ENCODE measurements at places on chromosomes 7 and 10. TPM values are rescaled to one million over a fixed set of nuclear protein-coding genes. Genes with fewer than 3 reads are reported as not detected.

GRCh38 chr10:111118758-111119157 is 41.9 kb downstream of the ADRA2A start:
- no peak for DNase-seq

DNA sequence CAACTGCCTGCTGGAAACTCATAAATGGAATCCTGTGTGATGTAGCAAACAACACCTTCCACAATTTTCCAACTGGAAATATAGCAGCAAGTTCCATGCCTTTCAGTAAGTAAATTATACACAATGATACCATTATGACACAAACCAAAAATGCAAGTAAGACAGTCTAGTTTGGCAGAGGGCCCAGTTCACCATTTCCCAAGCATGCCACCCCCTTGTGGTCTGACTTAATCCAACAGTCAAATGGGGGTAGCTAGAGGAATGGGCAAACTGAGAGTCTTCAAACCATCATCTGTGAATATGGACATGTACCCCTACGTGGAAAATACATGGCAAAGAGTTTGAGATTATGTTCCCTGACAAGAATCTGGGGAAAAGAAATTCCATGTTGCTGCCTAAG is 137.6 kb upstream of the VWC2 start:
- no peak for DNase-seq

The STAG3 gene
- total RNA-seq = 3.7 TPM

DNA sequence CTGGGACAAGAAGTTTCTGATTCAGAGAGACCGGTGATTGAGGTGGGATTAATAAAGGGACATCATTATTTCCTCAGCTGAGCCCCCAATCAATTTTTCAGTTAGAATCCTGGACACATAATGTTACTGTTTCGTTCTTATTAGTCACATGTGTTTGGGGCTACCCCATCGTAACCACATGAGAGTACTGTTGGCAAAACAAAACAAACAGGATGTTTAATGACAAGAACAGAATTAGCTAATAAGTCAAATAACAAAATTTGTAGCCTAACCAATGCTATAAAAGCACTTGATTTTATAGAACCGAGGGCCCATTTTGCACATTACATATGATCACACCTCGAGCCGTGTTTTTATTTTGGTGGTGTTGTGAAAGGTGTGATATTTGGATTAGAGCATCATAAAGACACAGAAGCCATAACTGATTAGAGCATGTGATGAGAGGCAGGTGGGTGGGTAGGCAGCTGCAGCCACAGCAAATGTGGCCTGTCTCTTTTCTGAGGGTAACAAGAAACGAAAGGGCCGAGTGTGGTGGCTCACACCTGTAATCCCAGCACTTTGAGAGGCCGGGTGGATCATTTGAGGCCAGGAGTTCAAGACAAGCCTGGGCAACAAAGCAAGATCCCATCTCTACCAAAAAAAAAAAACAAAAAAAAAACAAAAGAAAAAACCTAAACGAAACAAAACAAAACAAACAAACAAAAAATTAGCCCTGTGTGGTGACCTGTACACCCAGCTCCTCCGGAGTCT is 1.8 kb upstream of the VWC2 start:
- DNase-seq = no peak

The ZPBP gene
- total RNA-seq = 0.22 TPM

DNA sequence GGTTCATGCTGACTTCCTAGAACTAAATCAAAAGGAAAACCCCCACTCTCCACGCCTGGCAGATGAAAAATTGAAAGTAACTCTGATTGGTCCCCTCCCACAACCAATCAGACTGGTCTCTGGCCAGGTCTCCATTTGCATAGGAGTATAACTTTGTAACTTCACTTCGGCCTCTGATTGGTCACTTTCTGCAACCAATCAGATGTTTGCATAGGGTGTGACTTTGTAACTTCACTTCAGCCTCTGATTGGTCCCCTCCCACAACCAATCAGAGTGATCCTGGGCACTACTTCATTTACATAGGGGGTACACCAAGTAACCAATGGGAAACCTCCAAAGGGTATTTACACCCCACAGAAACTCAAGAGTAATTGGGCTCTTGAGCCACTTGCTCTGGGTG is 306.6 kb upstream of the PFKP start:
- DNase-seq = no peak

The TIMM23B gene
- 19.4 TPM for total RNA-seq

The ICA1 gene
- 41.8 TPM for total RNA-seq

DNA sequence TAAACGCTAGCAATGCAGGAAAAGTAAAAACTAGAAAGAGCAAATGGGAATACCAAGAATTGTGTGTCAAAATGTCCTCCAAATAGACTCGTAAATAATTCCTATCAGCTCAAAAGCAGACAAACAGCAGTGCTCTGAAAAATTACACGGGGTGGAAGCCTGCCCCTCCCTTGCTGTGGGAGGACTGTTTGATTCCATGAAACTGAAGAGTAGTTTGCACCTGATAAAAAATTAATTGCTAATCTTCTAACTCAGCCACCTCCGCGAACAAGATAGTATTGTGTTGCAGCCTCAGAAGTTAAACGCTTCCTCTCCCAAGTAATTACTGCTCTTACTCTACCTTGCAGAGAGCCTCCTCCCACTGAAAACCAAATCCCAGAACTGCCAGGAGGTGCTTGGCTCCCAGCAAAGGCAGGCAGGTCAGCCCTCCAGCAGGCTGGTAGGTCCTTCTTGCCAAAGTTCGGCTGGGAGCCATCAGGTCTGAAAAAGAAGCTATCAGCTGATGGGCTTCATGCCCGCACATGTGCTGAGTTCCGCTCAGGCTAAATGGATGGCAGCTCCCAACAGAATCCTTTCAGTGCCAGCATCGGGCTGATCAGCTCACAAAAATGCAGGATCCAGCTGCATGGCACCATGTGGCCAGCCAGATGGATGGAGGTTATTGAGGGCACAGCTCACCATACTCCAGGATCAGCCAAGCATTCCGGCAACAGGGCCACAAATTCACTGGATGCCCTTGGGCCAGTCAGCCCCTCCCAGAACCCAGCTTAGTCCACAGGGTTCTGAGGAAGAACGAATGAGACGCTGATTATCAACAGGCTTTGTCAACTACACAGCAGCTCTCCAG is 37.1 kb downstream of the MAD1L1 start:
- peak; percentile 35 for DNase-seq

DNA sequence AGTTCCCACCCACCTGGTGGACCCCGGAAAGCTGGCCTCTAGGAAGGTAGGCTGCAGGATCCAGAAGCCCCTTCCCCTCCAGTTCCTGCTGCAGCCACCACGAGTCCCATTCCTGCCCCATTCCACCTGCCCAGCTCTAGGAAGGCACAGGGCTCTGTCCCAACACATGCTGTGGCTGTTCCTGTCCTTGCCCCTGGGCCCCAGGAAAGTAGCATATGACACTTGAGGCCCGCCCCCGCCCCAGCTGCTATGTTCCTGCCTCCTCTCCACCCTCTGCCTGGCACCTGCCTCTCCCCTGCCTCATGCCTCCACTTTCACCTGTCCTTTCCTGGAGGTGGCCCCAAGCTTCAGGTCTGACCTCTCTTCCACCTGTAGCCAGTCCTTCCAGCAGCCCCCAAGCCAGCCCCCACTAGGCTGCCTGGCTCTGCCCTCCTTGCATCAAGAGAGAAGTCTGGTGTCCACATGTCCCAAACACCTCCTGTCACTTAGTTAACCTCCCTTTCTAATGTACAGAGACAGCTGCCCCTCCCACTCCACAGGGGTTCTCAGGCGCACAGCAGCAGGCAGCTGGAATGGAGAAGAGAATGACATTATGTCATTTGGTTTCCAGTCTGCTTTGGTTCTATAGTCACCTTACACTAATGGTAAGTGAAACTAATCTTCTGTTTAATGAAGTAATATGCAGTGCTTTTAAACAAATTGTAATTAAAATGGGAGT is 22.7 kb downstream of the YKT6 start:
- no peak for DNase-seq

DNA sequence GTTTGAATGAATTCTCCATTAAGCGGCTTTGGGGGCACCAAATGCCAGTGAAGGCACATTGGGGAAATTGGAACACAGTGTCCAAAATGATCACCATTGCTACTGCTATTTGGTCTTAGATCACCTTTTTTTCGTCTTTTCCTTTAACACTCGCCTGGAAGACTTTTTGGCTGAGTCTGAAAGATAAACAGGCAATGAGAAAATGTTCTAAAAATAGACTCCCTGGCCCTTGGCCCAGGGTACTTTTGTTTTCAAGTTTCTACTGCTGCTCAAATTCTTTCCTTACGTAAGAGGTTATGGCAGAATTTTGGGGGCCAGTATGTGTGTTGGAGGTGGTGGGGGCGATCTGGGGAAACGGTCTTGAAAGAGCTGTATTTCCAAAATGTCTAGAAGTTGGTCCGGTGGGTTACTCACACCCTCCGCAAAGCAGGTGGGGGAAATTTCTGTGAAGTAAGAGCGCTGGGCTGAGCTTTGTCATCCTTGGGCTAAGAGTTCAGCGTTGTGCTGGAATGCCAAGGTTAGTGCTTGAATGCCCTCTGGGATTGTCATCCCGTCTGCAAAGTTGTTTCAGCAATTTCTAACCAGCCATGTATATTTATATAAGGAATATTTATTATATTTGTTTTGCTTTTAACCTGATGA is 1.3 kb upstream of the ITPRIP start:
- peak; percentile 76 for DNase-seq

The PAX4 gene
- total RNA-seq = not detected

Measured in kidney (tissue), 22 donors.